ENCODE measurements at places on chromosomes 13 and 19.

DNA sequence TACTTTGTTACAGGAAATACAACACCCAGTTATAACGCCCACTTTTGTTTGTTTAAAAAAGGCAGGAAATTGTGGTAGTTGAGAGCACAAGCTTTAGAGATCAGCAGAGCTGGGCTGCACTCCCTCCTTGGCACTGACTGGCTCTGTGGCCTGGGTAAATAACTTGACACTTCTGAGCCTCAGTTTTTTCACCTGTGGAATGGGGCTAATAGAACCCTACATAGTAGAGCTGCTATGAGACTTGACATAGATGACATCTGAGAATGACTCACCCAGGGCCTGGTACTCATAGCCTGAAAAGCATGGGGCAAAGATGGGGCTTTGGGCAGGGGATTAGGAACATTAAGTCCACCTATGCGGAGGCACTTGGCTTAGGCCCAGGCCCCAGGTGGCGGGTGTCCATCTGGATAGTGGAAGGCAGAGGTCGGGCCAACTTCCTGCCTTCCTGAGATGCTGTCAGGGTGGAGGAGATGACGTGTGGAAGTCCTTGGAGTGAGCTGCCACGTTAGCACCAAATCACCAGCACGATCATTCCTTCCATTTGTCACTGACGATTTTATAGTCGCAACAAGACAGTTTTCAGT, 159.1 kb downstream of the KATNAL1 start:
- no peak for DNase-seq

GRCh38 chr19:18637673-18638630, 1.1 kb downstream of the KLHL26 start:
- DNase-seq: no peak

- no peak for DNase-seq
Measured at GRCh38 chr13:28545583-28546333, 50.8 kb upstream of the FLT1 start.

DNA sequence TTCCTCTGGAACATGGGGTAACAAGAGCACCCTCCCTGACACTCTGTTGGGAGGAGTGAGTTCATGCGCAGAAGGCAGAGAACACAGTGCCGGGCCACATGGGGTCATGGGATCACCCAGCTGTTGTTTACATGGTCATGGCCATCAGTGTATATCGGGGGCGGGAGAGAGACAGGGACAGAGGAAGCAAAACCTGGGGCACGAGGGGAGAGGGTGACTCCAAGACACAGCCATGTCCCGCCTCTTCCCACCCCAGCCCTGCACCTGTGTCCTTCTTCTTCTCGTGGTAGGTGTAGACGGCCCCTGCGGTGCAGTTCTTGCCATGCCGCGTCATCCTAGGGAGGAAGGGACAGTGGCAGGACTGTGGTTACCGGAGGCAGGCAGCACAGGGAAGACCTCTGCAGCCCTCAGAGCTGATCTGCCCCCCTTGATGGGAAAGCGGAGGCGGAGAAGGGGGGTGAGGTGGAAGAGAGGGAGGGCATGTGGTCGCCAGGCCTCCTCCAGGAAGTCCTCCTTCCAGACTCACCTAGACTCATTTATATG, 19.9 kb downstream of the NOSIP start:
- DNase-seq: no peak

DNA sequence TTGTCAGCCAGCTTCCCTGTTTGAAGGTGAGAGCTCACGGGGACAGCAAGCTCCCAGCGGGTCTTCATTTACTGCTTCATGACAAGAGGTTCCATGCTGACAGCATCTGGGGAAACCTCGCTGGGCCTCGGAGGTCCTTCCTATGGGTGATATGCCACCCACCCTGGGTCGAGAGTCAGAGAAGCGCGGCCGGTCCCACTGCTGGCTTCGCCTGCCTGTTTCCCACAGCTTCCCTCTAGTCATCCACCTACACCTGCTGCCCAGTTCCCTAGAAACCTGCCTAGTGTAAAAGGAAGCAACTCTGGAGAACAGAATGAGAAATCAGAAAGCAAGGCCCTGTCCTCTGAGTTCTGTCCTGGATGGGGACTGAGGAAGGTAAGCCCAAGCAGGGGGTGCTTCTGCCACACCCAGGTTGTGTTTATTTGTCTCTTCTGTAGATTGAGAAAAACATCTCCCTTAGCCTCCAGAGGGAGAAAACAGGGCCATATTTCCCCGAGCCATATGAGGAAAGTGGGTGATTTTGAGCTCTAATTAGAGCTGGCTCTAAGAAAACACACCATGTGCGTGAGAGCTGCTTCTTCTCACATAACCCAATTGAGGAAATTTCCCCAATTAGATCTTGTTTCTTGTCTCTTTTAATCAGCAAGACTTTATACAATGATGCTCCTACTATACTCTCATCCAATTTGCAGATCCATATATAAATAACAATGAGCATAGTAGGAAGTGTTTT, 504.3 kb downstream of the IRS2 start:
- no peak for DNase-seq

DNA sequence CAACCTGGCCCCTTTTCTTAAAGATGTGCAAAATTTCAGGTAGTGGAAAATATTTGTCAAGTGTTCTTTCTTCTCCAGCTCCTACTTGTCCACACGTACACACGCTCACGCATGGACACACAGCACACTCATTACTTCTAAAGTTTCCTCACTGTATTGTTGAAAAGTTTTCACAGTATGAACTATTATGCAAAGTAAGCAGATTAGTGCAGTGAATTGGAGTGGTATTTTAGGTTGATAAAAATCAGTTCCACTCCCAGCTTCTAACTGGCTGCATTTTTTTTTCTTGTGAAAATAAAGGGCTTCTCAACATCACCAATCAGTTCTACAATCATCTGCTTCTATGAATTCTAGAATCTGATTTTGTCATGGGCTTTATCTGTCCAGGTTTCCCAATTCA, 264.5 kb downstream of the DCT start:
- DNase-seq: no peak
